Activated gamma-delta T cell treated with anti-CD3 and anti-CD28 coated beads, Interleukin-2, amount 50 U/mL, for 16 hours (primary cell): ENCODE measurements at places on chromosomes 2 and 18.

DNA sequence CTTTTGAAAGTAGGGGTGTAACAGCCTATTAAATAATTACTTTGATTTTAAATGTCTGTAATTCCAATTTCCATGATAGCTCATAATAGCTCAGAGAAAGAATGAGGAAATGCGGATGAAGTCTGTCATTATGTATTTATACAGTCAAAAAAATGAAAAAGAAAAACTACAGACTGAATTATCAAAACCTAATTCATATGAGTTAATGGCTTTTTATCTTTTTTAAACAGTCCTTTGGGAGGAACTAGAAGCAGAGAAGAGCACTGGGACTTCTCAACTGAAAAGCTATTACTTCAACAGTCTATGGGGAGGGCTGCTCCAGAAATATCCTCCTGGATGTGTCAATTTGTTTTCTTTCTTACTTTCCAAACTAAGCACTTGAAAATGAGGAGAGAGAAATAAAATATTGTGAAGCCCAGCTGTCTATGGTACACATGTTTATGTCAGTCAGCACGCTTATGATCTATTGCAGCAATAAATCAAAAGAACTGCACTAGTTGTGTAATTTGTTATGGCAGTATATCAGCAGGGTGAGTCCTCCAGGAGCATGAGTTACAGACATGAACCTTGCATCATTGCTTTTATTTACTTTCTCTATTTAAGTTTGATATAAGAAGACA is 1550.2 kb downstream of the LRP1B start:
- no peak for DNase-seq

GRCh38 chr18:40607542-40608148 is 1347.4 kb upstream of the PIK3C3 start:
- DNase-seq: no peak

- DNase-seq: no peak
These were observed 1.8 kb downstream of the ZFP36L2 start for GRCh38 chr2:43224571-43225092.

DNA sequence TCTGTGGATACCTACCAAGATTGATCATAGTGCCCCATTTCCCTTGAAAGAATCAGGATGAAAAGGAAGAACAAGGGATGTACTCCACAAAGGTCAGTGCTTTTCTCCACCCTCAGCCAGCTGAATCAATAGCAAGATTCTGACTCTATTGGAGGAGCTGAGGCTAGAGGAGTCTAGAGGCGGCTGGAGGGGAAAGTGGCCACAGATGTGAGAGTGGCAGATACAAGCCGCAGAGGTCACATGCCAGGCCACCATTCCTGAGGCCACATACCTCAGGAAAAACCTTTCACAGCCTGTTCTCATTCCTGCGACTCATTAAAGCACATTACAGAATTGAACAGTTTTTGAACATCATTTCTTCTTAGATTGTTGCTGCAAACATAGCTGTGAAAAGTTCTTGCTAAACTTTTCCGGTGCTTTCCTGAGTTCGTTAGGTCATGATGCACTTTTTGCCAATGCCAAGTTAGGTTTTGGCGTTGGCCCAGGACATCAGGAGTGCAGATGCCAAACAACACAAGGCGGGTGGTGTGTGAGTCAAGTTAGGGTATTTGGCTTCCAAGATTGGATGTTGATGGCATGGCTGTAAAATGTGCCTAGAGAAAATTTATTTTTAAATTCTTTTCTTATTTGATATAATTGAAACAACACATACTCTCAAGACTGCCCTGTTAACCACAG is 160.7 kb upstream of the SP5 start:
- no peak for DNase-seq

- no peak for DNase-seq
These were observed 56.4 kb downstream of the NPAS2 start for GRCh38 chr2:100876231-100876860.

- DNase-seq: no peak
These were observed 3.1 kb downstream of the MGAT5 start for GRCh38 chr2:134256956-134257355.

GRCh38 chr2:90076311-90076710 is 1384.8 kb downstream of the RPIA start:
- no peak for DNase-seq

- DNase-seq: no peak
These were observed 147.0 kb upstream of the ID2 start for GRCh38 chr2:8534729-8535468.

DNA sequence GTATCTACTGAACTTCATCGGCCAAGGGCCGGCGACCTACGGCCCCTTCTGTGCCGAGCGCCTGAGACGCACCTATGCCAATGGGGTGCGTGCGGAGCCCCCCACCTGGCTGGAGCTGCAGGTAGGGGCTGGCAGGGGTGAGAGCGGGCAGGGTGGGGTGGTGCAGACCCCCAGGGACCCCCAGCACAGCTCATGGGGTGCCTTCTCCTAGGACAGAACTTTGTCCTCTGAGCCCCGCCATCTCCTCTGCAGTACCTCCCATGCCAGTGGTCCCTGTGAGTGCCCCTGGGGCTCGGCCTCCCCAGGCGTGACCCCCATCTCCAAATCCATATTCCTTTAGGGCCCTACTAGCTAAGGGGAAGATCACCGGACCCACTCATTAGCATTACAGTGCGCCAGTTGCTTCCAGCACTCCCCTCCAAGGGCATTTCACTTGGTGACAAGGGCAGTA is 23.9 kb upstream of the GPR17 start:
- no peak for DNase-seq

DNA sequence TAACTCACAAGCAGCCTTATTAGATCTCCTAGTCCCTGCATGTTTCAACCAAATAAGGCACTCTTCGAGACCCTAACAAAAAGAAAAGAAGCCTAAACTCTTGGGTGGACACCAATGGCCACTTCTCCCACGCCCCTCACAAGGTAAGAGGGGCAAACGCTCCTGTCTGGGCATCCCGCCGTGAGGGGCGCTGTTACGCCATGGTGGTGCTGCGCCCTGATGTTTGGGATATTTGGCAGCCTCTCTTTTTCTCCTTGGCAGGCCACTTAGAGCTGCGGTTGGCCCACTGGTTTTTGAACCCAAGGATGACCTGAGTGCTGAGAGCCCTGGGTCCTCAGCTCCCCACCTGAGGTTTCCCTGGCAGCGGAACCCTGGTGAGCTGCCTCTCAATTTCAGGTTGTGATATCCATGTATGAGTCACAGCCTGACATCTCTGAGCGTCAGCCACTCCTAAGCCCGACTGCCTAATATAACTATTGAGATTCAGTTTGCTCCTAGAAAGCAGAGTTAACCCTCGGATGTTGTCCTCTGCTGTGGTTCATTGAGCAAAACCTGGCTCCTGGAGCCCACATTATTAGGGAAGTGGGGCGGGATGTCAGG is 103.3 kb downstream of the COL6A3 start:
- no peak for DNase-seq

DNA sequence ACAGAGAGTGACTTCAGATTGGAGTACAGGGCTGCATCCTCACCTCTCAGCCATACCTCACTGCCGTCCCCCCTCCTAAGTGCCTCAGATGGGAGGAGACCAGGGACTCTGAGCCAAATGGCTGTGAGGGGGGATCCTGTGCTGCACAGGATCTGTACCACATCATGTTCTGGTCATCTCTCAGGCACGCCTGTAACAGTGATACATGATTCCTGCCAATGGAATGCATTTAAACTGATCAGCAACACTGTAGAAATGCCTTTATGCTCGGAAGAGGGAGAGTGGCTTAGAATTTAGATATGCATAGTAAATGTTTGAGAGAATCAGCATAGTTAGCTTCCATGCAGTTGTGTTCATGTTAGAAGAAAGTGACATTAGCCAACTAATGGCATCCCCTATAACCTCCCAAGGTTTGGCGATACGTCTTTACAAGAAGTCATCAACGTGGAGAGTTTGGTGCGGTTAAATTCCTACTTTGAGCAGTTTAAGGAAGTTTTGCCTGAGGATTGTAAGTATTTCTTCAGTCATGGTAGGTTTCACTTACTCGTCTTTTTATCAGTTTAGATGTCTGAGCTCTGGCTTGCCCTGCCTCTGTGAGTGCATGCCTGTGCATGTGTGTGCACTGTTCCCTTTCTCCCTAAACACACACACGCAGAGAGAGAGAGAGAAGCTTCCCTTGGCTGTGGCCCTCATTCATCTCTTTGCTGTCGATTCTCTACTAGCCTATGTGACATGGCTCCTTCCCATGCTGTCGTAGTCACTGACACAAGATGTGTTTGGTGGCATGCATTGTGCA is 40.0 kb downstream of the COA5 start:
- DNase-seq: no peak

- no peak for DNase-seq
These were observed 380.6 kb downstream of the TSN start for GRCh38 chr2:122136056-122136455.

GRCh38 chr2:152710713-152711112 is 6.5 kb downstream of the PRPF40A start:
- no peak for DNase-seq

GRCh38 chr18:71798986-71799673 is 745.0 kb downstream of the CBLN2 start:
- DNase-seq: no peak

- DNase-seq: no peak
These were observed 269.3 kb upstream of the SIX2 start for GRCh38 chr2:45278365-45279078.

DNA sequence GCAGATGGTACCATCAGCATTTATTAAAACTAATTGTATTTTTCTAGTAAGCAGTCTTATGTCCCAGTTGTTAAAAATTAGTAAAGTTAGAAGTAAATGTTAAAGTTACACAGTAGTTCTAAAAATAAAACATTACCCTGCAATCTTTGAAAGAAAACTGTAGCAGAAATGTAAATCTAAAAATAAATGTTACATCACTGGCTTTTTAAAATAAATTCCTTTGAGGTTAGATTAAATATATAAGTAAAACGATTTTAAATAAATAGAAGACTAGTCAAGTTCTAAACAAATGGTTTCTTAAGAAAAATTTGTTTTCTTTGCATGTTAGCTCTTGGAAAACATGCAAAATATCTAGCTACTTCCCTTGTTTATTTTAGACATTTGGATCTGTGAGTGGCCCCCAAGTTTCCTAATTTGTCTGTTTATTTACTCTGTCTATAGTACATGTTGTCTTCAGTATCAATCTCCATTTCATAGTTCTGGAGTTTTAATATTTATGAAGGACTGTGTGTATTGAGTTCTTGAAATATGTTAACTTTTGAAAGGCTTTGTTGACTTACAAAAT is 58.2 kb downstream of the GLS start:
- no peak for DNase-seq

- no peak for DNase-seq
These were observed 81.5 kb downstream of the BCL2 start for GRCh38 chr18:63237881-63238692.

- DNase-seq: no peak
These were observed 1.4 kb downstream of the FAM171B start for GRCh38 chr2:186695081-186695756.

GRCh38 chr2:46270384-46270783 is 26.8 kb upstream of the EPAS1 start:
- no peak for DNase-seq

GRCh38 chr2:175111200-175111657 is 56.8 kb downstream of the ATF2 start:
- DNase-seq: no peak

- no peak for DNase-seq
These were observed 32.0 kb downstream of the PKDCC start for GRCh38 chr2:42079737-42080287.

DNA sequence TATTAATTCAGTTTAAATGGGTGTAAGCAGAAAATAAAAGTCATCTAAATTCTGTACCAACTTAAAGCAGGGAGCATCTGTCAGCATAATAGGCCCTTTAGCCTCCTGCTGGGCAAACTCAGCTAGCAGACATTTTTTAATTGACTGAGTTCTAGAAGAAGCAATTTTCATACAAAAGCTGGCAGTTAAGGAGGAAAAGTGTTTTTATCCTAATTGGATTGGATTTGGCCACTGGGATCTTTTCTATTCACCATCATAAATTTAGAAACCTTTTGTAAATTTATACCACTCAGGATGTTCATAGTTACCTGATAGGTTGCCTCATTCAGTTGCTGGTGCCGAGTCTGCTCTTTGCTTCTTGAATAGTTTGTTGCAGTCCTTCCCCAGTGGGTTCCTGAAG is 262.7 kb upstream of the FSIP2 start:
- DNase-seq: no peak

DNA sequence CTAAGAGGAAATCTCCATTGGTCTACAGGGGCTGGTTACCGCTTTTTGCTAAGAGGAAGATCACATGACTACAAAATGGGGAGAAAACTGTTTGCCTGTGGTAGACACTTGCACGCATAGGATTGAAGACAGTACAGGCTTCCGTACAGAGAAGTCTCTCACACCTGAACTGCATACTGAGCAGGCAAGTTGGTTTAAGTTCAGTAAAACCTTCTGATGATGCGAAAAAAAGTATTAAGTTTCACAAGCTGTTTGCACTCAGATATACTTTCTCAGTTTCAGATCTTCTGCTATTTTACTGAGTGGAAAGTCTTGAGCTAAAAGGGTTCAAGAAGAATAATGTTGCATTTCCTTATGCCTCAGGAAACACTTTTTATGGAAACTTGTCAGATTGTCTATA is 292.2 kb upstream of the MC4R start:
- DNase-seq: no peak

GRCh38 chr18:12359515-12359927 is 17.5 kb downstream of the AFG3L2 start:
- DNase-seq: no peak

DNA sequence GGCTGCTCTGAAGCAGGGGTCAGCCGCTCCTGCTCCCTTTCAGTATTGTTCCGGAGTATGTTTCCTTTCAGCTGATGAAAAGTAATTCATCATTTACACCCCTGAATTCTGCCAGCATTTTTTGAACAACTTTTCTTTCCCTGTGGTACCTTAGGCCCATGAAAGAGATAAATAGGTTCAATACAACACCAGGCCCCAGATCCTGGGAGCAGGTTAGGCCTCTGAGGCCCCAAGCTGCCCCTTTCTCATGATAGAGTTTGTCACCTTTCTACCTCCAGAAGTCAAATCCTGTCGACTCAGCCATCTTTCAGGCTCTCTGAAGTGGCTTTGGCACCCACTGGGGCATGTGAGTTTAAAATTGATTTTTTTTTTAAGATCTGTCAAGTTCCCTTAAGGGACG is 1415.1 kb upstream of the ZEB2 start:
- DNase-seq: no peak

GRCh38 chr2:215835231-215835630 is 178.1 kb downstream of the MREG start:
- DNase-seq: no peak

DNA sequence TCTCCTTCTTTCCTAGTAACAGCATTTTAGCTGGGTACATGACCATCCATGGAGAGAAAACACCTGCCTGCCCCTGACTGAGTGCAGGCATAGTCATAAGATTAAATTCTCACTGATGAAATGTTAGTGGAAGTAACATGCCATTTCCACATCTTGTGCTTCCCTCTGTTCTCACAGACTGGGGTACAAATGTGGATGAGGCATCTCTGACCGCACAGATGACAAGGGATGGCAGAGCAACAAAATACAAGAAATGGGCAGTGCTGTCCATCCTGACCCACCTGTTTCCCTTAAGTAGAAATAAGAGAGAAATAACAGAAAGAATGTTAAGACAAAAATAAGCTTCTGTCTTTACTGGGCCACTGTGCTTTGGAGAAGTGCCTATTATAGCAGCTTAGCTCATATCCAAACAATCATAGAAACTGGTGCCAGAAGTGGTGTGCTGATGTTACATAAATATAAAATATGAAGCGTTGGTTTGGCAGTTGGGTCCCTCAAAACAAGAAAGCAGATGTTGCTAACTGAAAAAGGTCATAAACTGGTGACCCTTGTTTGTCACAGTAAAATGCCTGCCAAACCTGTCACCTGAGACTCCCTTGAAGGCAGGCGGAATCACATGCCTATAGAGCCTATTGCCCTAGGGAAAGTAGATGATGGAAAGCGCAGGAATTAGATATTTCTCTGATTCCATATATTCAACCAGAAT is 72.4 kb upstream of the CCDC150 start:
- no peak for DNase-seq
